ENCODE measurements at places on chromosomes 7 and 10. TPM values are rescaled to one million over a fixed set of nuclear protein-coding genes. Genes with fewer than 3 reads are reported as not detected.

- no peak for DNase-seq
Observed at GRCh38 chr10:68103261-68103878, 5.9 kb upstream of the MYPN start.

DNA sequence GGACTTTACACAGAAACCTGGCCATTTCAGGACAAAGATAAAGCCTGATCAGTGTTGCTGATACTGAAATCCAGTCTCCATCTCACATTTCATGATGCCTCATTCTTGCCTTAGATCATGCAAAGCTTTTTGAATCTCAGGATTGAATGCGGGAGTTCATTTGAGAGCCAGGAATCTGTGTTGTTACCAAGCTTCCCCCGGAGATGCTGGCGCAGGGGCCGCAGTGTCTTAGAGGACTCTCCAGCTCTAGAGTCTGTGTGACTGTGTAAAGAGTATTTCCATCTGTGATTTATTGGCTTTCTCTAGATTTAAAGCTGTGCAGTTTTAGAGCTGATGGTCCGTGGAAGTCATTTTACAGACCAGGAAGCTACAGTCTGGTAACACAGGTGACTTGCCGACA lies 32.0 kb downstream of the LMTK2 start:
- DNase-seq, result no peak

LRCH4 gene
- polyA plus RNA-seq, result 50.1 TPM

- DNase-seq, result no peak
Observed at GRCh38 chr7:130489140-130489983, 2.5 kb upstream of the MEST start.

PROSER2 gene
- 5.4 TPM for polyA plus RNA-seq

GRCh38 chr10:49415846-49416245 lies 20.0 kb upstream of the DRGX start:
- DNase-seq, result no peak

DNA sequence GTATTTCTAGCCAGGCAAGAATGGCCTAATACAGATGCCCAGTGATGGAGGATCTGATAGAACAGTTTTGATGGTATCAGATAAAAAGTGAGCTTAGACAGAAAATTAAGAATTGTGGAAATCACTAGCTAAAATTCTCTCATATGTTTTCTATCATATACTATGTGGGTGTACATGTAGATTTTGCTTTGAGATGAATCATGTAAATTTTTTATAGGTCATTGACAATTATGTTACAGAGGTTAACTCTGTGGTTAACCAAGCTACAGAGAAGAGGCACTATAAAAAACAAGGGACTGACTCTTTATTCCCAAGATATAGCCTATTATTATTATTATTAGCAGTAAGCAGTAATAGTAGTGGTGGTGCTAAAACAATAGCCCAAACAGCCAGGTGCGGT lies 156.5 kb downstream of the ITGA8 start:
- DNase-seq, result no peak

DNA sequence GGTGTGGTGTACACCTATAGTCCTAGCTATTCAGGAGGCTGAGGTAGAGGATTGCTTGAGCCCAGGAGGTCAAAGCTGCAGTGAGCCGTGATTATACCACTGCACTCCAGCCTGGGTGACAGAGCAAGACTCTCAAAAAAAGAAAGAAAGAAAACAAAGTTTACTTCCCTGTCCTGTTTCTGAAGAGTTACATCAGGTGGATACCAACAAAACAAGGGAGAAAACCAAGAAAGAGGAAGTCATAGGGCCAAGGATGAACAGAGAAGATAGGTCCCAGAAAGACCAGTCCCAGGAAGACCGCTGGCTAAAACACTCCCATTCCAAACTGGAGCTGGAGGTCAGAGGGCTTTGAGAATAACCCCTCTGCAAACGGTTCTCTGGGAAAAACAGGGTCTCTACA lies 13.5 kb downstream of the MACROH2A2 start:
- no peak for DNase-seq

DNA sequence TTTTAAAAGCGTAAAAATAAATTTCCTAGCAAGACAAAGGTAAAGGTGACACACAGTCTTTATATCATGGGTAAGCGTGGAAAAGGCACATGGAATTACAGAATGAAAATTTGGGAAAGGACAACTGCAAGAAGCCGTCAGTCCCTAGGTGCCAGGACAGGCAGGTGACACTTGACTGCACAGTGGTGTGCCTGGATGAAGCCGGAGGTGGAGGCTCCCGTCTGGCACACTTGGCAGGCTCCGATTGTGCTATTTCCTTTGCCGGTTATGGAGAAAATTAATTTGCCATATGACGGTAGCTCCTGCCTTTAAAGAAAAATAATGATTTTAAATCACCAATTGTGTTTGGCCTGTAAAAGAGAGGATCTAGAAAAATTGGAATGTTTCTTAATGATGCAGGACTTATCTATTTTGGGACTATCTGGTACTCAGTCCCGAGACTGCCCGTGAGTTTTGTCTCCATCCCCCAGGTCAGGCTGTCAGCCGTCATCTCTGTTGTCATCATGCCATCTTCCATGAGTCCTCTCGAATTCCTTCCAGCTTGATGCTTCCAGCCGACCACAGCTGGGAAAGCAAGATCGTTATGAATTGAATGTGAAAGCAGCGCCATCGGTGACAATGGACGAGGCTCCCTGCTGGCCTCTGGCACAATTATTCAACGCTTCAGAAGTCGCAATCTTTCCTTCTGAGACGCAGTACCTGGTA lies 56.2 kb upstream of the MGMT start:
- no peak for DNase-seq

- no peak for DNase-seq
Observed at GRCh38 chr7:51786284-51786683, 469.7 kb upstream of the COBL start.

- DNase-seq, result no peak
Observed at GRCh38 chr10:118307220-118307619, 34.9 kb downstream of the FAM204A start.

VSTM2A gene
- 2.7 TPM for polyA plus RNA-seq

GRCh38 chr7:155316427-155317113 lies 18.9 kb downstream of the INSIG1 start:
- DNase-seq, result no peak

SYNPO2L gene
- 0.81 TPM for polyA plus RNA-seq

GRCh38 chr10:15842556-15843169 lies 17.6 kb downstream of the MINDY3 start:
- no peak for DNase-seq

DNA sequence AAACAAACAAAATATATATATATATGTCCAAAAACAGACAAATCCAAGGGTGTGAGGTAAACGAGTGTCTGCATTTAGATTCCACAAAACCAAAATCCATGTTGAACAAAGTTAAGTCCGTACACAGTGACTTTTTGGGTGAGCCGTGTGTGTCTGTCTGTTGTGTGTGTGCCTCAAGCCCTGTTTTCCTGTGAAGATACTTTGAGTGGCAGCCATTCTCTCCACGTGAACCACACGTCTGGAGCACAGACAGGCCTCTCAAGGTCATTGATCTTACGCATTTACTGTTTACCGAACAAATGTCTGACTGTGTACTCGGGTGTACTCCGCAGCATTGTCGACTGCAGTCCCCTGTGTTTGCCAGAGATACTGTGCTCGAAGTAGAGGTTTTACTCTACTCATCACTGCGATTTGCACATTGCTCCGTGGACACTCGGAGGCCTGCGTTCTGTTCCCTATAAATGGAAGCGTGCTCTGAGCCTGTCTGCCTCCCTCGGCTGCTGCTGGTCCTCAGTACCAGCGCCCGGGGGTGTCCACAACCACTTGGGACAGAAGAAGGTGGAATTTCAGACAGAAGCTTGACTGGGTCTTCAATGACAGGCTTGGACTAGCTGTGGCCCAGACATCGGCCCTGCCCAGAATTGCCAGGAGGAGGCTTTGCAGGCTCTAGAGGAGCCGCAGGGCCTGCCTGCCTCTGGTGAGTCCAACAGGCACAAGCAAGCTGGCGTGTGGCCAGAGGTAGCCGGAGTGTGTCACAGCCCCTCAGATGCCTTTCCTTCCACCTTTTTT lies 22.1 kb downstream of the CYP17A1 start:
- no peak for DNase-seq

DNA sequence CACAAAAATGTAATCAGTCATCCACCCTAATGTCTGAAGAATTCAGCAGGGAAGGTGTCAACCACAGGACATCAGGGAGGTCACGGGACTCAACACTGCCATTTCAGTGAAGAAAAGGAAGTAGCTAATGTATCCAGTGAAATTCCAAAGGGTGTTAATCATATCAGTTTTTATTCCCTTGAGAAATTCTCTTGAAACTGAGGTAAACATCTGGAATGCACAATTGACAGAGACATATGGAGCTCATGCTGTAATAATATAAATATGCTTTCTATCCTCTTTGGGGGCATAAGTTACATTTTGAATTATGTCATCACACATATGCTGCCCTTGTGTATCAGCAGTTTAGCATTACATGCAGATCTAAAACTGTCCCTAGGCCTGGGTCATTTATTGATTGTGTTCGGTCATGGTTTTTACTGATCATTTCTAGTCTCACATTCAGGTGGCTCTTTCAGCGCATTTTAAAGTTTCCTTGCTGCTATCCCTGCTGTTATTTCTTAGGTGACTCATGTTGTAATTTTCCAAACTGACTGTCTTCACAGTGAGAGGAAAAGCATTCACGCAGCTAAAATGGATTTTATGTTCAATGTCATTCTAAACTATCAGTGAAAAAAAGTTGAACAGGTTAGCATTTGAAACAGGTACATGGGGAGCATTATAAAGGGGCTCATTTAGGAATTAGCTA lies 273.9 kb downstream of the TSPAN12 start:
- no peak for DNase-seq

DNA sequence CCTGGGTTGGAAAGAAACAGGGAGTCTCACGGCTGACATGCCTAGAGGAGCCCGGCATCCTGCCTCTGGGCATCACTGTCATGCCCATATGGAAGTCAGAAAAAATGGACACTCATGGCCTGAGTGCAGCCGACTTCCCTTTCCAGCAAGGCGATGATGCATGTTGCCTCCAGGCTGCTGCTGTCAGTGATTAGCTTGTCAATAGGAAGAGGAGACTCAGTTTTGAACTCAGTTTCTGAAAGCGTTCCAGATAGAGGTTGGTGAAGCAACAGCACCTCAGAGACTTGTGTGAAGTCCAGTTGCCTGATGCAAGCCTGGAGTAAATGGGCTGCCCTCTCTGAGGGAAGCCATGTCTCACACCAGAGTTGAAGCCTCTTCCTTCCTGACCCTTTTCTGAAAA lies 148.4 kb downstream of the TPST1 start:
- DNase-seq, result no peak

DNA sequence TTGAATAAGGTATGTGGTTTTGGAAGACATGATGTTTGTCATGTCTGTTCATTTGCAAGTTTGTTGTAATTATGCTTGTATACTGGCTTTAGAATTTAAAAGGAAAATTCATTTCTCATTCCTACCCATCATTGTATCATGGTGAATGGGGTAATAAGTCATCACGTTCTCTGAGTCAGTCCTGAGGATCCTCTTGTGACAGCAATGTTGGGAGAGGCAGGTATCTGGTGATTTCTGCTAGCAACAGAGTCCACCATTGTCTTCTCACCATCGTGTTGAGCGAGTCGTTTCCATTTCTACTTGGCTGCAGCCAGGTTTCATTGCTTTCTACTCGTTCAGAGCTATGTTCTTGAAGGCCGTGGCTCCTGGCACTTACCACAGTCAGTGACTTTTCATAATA lies 16.3 kb downstream of the CUL1 start:
- DNase-seq, result no peak

- DNase-seq, result peak; percentile 48
Observed at GRCh38 chr7:26061678-26062603, 90.1 kb upstream of the NFE2L3 start.

- DNase-seq, result no peak
Observed at GRCh38 chr7:116895849-116896248, 33.5 kb downstream of the CAPZA2 start.

GRCh38 chr7:24854866-24855265 lies 97.6 kb upstream of the GSDME start:
- DNase-seq, result no peak

CPED1 gene
- polyA plus RNA-seq, result 37.8 TPM

- DNase-seq, result no peak
Observed at GRCh38 chr10:12603766-12604470, 254.6 kb downstream of the CAMK1D start.
